ENCODE measurements at places on chromosomes 5 and 9. TPM values are rescaled to one million over a fixed set of nuclear protein-coding genes. Genes with fewer than 3 reads are reported as not detected.

The NMUR2 gene
- not detected for total RNA-seq

The ARHGEF39 gene
- 1.2 TPM for total RNA-seq

The STKLD1 gene
- total RNA-seq: 1.6 TPM

The PKD2L2 gene
- not detected for total RNA-seq

DNA sequence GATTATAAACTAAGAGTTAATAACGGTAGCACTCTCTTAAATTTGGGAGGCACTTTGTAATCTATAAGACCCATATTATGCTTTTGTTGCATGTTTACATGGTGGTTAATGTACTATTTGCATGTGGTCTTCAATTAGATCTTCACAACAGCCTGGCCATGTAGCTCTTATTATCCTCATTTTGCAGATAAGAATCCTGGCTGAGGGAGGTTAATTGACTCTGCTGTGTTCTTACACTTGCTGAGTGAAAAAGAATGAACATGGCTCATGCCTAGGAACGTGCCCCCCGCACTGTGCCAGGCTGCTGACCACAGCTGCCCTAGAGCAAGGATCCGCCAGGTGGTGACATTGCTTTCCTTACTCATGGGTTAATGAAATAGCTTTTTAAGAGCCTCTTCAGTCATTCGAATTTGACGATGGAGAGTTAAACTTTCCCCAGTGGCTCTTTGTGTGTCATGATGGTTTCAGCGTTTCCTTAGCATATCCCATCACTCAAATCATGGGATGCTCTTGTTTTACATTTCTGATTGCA, 97.9 kb downstream of the CDH6 start:
- DNase-seq: no peak
- H3K4me3 ChIP-seq: no peak overlapping the region
- H3K36me3 ChIP-seq: no peaks in the 10 kb centered on the region
- no peaks in the 10 kb centered on the region for H3K4me1 ChIP-seq
- H3K27ac ChIP-seq: no peak overlapping the region

DNA sequence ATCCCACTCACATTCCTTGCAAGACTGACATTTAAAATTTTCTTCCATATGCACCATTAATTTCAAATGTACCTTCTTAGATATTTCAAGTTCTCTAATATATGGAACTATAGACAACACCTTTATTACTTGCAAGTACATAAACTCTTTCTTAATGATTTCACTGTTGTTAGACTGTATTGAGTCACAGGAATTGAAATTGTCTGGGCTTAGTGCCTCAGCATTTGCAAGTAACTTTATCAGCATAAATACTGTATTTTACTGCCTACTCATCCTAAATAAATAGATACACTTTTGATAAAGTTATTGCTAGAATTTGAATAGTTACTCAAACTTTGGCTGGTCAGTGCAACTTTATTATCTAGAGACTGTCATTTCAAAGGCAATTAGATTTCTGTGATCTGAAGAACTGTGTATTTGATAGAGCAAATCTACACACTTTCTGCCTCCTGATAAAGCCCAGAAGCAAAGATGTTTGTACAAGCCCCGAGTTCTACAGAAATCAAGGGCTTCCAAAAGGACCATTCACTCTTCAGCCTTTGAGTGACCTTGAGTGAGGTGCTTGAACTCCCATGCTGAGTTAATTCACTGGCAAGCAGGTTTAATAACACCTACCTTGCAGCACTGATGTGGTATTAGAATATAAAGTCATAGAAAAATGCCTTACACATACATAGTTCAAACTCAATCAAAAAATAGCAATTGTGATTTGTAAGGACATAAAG, 91.6 kb downstream of the COX7C start:
- H3K27ac ChIP-seq: no peak overlapping the region
- no peaks in the 10 kb centered on the region for H3K4me1 ChIP-seq
- no peak overlapping the region for H3K4me3 ChIP-seq
- no peaks in the 10 kb centered on the region for H3K27me3 ChIP-seq
- no peaks in the 10 kb centered on the region for H3K36me3 ChIP-seq

DNA sequence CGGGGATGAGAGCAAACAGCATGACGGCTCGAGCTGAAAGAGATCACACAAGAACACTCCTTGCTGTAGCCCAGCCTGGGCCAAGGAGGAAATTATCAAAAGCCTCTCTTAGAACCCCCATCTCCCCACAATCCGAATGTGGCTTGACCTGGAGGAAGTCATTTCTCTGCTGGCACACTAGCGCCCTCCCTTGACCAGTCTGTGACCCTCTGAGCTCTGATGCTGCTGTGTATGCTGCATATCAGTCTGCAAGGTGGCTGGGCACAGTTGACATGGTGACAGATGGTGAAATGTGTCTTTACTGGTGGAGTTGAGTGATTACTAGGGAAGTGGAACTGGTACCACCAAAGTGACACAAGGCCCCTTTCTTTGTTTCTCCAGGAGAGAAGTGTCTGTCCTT, 3.3 kb downstream of the SLC46A2 start:
- H3K27ac ChIP-seq: no peak overlapping the region
- peaks cover 12% of the 10 kb centered on the region for H3K27me3 ChIP-seq
- DNase-seq: peak; percentile 71
- H3K36me3 ChIP-seq: no peaks in the 10 kb centered on the region
- no peak overlapping the region for H3K4me3 ChIP-seq

- no peak for DNase-seq
- H3K36me3 ChIP-seq: no peaks in the 10 kb centered on the region
- H3K4me3 ChIP-seq: peak overlapping the region; percentile 53
- H3K27ac ChIP-seq: no peak overlapping the region
- peaks cover 13% of the 10 kb centered on the region for H3K4me1 ChIP-seq
- no peaks in the 10 kb centered on the region for H3K27me3 ChIP-seq
Measured at GRCh38 chr9:133737071-133737773, 930 bp downstream of the SARDH start.

DNA sequence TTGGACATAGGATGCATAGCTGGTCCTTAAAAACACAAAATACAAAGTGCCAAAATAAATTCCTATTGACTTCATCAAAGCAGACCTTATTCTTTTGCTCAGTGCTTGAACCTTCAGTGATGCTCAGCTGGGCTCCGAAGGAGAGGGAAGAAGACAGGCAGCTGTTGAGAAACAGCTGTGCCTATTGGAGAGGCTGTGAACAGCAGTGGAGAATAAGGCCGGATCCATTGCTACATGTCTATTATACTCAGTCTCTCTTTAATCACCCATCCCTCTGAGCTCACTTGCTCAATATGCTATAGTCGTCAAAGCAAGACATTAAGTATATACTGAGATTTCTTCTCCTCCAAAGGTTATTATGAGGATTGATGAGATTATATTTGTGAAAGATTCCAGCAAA, 174.4 kb downstream of the CHSY3 start:
- no peak overlapping the region for H3K4me3 ChIP-seq
- no peaks in the 10 kb centered on the region for H3K36me3 ChIP-seq
- no peaks in the 10 kb centered on the region for H3K4me1 ChIP-seq

- H3K36me3 ChIP-seq: peaks cover 30% of the 10 kb centered on the region
- no peak overlapping the region for H3K27ac ChIP-seq
- no peak for DNase-seq
- H3K27me3 ChIP-seq: no peaks in the 10 kb centered on the region
Measured at GRCh38 chr5:157388111-157388710, 71.8 kb upstream of the NIPAL4 start.

GRCh38 chr5:53200306-53200705, 90.7 kb upstream of the MOCS2 start:
- no peak overlapping the region for H3K27ac ChIP-seq
- no peaks in the 10 kb centered on the region for H3K27me3 ChIP-seq
- no peak for DNase-seq
- no peaks in the 10 kb centered on the region for H3K36me3 ChIP-seq

GRCh38 chr9:87787735-87788134, 61.8 kb downstream of the CTSL start:
- no peak for DNase-seq
- H3K27me3 ChIP-seq: no peaks in the 10 kb centered on the region
- no peak overlapping the region for H3K27ac ChIP-seq
- H3K4me1 ChIP-seq: no peaks in the 10 kb centered on the region
- no peaks in the 10 kb centered on the region for H3K36me3 ChIP-seq

GRCh38 chr9:89743573-89744254, 138.9 kb downstream of the GADD45G start:
- no peaks in the 10 kb centered on the region for H3K27me3 ChIP-seq
- no peak overlapping the region for H3K4me3 ChIP-seq
- H3K27ac ChIP-seq: no peak overlapping the region
- H3K4me1 ChIP-seq: peaks cover 16% of the 10 kb centered on the region

DNA sequence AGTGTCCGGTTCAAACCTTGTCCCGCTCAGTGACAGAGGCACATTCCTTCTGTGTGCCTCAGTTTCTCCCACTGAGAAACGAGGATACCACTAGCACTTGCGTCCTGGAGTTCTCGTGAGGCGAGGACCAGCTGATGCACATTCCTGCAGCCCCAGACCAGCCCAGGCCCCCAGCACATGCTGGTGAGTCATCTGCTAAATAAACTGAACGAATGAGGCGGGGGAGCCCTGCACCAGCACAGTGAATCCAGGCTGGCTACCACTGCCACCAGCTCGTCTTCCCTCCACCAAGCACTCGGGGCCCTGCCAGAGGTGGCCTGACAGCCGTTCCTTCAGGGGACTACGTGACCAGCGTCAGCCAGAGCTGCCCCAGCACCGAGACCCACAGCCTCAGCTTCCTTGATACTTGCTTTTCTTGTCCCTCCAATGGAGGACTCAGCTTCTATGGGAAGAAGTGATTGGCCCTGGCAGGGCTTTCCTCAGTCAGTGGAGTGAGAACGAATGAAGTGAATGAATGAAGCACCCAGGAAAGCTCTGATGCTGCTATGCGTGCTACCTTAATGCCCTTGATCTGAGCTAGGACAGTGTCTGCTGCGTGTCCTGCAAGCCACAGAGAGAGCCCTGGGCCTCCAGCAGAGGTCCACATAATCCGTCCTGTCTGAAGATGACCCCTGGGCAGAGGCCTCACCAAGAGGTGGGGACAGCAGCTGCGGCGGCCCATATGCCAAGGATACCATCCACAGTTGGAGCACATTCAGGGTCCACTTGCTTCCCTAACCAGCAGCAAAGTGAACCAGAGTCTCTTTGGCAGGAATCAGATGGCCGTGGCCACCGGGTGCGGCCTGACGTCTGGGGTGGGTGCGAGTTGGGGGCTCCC, 13.5 kb upstream of the BARX1 start:
- H3K27me3 ChIP-seq: peaks cover 21% of the 10 kb centered on the region
- DNase-seq: no peak
- no peaks in the 10 kb centered on the region for H3K36me3 ChIP-seq
- H3K27ac ChIP-seq: no peak overlapping the region
- no peaks in the 10 kb centered on the region for H3K4me1 ChIP-seq

All from lower lobe of right lung (tissue), 2 donors.